Activated T-cell treated with anti-CD3 and anti-CD28 coated beads, Interleukin-2, amount 50 U/mL, for 48 hours (primary cell): ENCODE measurements at places on chromosomes 6 and 20.

DNA sequence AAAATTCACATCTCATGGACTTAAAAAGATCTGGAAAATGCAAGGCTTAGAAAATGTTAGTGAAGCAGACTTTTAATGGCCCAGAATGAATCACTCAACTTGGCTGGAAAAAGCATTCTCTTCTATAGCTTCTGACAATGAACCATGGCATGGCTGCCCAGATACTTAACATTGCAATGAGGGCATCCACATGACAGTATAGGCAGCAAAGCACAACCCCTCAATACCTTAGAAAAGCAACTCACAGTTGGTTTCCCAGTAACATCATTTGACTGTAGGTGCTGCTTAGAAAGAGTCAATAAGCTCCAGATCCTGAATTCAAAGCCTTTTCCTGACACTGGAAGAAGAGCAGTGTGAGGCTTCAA lies 155.8 kb downstream of the EYA4 start:
- no peak for DNase-seq

- no peak for DNase-seq
Observed at GRCh38 chr6:170279426-170279825, 11.5 kb downstream of the DLL1 start.

DNA sequence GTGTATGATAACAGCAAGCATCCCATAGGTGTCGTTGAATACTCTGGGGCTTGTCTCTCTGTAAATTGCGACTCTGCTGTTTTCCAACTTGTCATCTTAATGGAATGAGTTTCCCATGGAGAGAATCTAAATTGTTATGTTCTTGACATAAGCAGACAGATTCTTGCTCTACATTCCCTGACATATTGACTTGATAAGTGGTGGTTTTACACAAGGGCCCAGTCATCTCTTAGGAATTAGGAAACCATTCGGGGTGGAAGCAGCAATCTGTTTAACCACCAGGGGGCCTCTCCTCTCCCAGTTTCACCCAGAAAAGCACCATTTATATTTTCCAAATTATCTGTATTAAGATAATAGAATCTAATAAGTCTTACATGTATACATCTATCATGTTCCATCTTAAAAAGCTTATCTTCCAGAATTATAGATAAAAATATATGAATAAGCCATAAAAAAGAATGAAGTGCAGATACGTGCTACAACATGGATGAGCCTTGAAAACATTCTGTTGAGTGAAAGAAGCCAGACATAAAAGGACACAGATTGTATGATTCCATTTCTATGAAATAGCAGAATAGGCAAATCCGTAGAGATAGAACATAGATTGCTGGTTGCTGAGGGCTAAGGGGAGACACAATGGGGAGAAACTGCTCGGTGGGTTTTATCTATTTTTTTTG lies 23.1 kb upstream of the MROH8 start:
- peak; percentile 19 for DNase-seq

- DNase-seq: no peak
Observed at GRCh38 chr6:157755032-157755745, 67.9 kb upstream of the SNX9 start.

DNA sequence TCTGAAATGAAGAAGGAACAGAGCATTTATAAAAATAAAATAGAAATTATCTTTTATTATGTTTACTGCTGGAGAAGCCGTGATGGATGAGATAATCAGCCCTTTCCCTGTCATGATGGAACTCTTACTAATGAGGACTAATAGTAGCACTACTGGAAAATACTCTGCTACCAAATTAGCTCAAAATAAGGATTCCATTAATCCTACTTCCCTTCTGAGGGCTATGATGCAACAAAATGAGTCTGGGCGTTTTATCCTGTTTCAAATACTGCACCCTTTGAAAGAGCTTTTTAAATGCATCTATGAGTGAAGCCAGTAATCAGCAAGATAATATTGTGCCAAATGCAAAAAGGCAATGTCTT lies 59.3 kb upstream of the CARMIL1 start:
- no peak for DNase-seq

- no peak for DNase-seq
Observed at GRCh38 chr6:142647449-142648035, 297.4 kb downstream of the HIVEP2 start.

DNA sequence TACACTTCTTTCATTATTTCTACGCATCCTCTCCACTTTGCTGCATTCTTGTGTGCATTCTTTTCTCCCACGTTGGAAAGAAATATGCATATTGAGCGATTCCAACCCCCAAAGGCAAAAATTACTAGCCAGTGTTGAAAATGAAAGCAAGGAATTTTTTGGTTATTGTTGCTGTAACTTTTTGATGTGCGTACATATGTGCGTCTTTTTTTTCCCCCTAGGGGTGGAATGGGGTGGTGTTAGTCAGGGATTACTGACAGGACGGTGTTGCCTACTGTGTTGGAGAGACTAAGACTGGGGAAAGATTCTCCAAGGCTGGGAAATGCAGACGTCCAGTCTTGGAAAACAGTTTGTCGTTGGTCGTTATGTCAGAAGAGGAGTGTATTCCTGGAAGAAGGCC lies 44.2 kb upstream of the ESR1 start:
- DNase-seq: no peak

- DNase-seq: no peak
Observed at GRCh38 chr6:48111143-48111506, at the start of gene PTCHD4. Gene PTCHD4, minus strand, starts transcription at chr6:48111197. Its CDS starts 42,240 bp downstream, at chr6:48068957.

- no peak for DNase-seq
Observed at GRCh38 chr6:160998217-160998616, 6.6 kb downstream of the MAP3K4 start.

GRCh38 chr20:50305636-50306477 lies 115.2 kb downstream of the CEBPB start:
- DNase-seq: no peak

GRCh38 chr6:84526631-84527030 lies 237.8 kb downstream of the TBX18 start:
- no peak for DNase-seq

DNA sequence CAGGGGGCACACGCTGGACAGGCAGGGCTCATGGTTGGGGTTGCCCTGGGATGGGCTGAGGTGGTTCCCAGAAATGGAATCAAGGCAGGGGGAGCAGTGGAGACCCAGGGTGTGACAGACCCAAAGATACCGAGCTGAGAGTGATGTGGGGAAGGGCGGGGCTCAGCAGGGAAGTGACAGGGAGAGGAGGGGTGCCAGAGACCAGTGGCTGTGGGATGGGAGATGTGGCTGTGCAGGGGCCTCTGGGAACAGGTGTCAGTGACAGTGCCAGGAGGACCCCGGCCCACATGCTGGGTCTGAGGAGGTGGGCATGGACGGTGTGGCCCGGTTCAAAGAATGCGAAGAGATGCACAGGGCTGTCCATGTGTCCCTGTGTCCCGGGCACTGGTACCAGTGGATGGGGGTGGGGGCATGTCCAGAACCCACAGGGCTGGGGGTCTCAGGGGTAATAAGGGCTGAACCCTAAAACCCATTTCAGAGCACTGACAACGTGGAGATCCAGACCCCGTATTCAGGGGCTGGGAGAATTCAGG lies 1.0 kb downstream of the CABLES2 start:
- no peak for DNase-seq

- no peak for DNase-seq
Observed at GRCh38 chr6:7813704-7814103, 87.8 kb downstream of the BMP6 start.

- no peak for DNase-seq
Observed at GRCh38 chr20:51389543-51390264, 152.8 kb downstream of the NFATC2 start.

DNA sequence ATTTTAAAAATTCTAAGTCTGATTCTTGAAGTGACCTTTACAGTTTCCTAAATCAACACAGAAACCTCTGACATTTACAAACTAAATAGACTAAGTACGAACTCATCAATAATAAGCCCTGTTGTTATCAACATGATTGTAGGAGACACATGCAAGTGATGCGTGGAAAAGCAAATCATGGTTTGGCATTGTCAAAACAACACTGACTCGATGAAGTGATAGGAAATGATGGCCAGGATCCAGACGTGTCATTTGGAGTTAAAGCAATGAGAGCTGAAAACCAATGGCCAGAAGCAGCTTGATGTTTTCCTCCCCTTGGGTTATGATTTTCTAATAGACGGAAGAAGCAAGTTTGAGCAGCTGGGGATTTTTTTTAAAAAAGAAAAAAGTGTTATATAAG lies 117.4 kb upstream of the FAM184A start:
- DNase-seq: no peak

DNA sequence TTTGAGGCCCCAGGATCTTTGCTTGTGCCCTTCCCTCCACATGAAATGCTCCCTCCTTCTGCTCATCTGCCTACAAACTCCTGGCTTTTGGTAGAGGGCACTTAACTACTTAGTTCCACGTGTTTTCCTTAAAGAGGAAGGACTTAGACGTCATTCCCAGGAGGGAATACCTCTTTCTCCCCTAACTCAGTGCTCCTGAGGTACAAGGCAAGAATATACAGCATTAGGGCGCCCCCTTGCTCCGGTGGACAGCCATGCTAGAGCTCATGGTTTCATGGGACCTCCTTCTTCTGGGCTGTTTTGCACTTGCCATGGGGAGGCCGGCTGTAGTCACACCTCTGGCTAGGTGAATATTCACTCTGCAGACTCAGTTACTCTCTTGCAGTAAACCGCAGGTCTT lies 93.8 kb upstream of the LY86 start:
- peak; percentile 45 for DNase-seq

DNA sequence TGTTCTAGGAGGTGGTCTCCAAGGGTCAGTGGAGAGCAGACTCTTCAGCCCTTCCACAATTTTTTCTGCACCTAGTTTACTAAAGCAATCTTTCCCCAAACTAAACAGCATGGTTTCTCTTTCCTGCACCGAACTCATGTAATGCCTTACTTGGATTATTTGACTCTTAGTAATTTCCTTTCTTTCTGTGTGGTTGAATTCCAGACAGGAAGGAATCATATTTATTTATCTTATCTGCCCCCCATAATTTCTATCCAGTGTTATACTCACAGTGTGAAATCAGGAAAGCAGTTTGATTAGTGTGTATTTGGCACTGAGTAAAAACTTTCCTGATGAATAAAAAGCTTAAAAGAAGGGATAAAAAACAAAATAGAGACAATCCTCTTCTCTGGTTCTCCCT lies 140.3 kb upstream of the STMND1 start:
- DNase-seq: no peak

DNA sequence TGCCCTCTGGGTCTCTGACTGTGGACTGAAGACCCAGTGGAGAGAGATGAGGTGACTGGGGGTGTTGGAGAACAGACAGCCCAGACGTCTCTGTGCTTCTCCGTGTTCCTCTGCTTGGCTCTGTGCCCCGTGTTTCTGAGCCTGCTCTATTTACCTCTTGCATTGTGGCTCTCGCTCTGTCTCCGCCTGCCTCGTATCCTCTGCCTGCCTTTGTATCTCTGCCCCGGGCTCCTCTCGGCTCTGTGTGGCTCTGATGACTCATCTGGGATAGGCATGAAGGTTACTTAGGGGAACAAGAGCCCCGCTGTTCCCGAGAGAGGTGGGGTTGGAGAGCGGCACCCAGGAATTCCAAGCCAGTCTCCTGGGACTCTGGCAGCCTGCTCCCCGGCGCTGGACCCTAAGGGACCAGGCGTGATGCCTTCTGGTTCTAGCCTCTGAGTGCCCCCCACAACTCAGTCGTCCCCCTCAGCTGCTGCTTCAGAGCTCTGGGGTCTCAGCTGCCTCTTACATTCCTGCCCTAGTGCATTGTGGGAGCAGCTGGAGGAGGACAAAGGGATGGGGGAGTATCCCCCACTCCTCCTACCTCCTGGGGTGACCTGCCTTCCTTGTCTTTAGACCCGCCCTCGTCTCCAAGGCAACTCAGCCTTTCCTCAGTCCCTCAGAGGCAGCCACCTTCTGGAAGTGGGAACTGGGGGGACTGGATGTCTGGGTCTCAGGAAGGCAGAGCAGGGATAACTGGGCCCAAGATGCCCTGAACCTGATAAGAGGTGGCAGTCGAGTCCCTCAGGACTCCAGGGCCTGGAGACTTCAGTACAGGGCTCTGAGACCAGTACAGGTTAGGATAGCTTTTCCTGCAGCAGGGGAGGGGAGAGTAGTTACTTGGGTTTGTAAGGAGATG lies 1.9 kb downstream of the DDR1 start:
- peak; percentile 45 for DNase-seq

DNA sequence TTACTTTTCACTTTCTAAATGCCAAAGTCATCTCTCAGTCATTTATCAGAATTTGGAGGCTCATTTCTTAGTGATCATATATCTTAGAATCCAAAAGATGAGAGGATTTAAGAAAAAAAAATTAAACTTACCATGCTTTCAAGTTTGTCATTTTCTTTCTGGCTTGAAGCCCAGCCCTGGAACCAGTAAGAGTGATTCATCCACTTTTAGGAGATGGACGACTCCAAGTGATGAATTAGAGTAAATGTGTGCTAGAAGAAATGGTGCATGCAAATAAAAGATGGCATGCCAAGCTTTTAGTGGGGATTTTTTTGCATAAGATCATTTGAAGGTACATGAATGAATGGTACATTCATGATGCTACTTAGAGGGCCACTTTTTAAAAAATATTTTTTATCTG lies 20.1 kb downstream of the PLCB1 start:
- DNase-seq: no peak

DNA sequence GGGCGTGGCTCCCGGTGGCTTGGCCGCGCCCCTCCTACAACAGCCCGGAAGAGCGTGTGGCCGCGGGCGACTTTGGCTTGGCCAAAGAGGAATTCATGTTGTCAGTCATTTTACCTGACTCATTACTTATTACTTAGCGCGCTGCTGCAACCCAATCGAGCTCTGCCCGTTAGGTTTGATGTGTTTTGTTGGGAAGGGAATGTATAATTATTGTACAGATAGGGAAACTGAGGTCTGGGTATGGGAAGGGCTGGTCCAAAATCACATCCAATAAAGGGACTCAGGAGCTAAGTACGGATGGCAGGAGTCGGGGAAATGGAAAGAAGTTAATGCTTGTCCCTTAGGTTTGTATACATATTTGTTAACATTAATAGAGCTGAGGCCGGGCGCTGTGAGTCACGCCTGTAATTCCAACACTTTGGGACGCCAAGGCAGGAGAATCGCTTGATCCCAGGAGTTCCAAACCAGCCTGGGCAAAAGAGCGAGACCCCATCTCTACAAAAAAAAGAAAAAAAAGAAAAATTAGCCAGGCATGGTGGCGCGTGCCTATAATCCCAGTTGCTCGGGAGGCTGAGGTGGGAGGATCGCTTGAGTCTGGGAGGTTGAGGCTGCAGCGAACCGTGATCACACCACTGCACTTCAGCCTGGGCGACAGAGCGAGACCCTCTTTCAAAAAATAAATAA lies 639 bp upstream of the ZNF335 start:
- no peak for DNase-seq

GRCh38 chr6:105553171-105553570 lies 150.3 kb upstream of the PREP start:
- no peak for DNase-seq
